Central memory CD4-positive, alpha-beta T cell (primary cell): ENCODE measurements at places on chromosomes 6 and 20.

DNA sequence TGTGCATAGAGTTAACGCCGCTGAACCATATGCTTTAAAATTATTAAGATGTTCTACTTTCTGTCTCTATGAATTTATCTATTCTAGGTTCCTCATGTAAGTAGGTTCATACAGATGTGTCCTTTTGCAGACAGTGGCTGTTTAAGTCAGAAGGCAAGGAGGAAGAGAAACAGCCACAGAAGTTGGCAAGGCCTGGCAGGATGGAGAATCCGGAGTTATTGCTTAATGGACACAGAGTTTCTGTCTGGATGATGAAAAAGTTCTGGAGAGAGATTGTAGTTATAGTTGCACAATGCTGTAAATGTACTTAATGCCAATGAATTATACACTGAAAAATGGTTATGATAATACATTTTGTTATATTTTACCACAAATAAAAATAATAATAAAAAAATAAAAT is 283.6 kb upstream of the CNR1 start:
- DNase-seq: no peak

DNA sequence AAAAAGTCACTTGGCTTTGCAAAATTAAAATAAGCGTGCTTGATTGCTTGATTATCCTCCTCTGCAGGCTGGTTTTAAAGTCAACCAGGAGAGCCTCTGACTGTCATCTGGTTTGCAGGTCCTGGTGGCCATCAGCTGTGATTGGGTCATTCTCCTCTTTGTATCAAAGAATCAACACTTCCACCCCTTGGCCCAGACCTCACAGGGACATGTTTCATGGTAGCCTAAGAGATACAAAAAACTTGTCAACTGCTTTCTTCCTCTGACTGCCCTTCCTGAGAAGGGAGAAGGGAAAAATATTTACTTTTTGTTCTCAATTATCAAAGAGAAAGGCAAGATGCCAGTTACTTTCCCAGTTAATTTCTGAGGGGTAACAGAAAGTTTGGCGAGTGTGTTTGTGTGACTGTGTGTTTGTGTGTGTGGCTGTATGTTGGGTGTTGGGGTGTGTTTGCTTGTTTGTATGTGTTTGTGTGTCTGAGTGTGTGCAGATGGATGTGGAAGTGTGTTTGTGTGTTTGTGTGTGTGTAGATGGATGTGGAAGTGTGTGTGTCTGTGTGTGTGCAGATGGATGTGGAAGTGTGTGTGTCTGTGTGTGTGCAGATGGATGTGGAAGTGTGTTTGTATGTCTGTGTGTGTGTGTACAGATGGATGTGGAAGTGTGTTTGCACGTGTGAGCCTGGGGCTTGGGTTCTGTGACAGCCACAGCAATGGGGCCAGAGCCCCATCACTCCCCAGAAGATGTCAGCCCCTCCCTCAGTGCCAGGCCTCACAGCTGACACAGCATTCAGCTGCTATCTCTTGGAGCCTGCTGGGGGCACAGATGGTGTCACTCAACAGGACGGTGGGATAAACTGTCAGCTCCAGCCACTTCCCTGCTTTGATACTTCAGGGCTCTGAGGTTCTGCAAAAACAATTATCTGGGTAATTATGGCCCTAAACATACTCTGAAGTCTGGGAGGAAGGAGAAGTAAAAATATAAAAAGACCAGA is 98.6 kb upstream of the RNF24 start:
- DNase-seq: no peak

- DNase-seq: no peak
Measured at GRCh38 chr6:81791756-81792155, 39.3 kb upstream of the TENT5A start.

GRCh38 chr6:113873043-113873667 is 16.0 kb downstream of the MARCKS start:
- DNase-seq: no peak

GRCh38 chr6:75202676-75203131 is 3.1 kb downstream of the COL12A1 start:
- no peak for DNase-seq

DNA sequence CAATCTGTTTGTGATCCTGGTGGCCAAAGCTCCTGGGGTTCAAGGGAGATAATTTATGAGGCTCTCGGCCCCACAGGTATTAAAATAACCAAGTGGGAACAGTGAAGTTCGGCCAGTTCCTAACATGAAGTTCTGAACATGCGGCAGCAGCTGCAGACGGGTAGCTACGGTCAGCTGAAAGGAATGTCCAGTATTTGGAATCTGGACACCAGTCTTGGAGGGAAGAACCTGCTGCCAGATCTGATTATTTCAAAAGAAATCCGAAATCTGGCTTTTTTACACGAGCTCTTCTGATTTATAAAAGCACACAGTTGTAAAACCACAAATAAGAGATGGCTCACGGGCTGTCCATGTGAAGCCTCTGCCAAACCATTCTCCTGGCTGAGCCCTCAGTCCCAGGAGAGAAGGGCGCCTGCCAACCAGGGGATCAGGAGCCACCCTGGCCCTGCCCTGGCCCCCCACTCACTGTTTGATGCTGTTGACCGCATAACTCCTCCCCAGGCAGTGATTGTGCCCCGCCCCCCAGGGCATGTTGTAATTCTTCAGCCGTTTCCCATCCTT is 28.2 kb upstream of the KCNB1 start:
- DNase-seq: no peak

DNA sequence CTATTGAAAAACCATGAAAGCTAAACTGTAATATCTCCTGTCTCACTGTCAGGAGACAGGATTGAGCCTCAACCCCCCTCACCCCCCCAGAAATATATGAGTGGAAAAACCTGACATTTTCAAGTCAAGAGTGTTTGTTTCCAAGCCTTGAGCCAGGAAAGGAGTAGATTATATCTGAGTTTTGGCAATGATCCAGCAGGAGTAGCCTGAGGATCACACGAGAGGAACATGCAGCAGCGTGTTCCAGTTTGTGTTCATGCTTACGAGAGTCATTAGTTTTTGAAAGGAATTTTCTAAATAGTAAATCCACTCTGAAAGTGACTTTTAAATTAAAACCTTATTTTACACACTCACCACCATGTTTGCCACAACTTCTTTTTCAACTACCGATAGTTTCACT is 15.8 kb downstream of the IL22RA2 start:
- no peak for DNase-seq

DNA sequence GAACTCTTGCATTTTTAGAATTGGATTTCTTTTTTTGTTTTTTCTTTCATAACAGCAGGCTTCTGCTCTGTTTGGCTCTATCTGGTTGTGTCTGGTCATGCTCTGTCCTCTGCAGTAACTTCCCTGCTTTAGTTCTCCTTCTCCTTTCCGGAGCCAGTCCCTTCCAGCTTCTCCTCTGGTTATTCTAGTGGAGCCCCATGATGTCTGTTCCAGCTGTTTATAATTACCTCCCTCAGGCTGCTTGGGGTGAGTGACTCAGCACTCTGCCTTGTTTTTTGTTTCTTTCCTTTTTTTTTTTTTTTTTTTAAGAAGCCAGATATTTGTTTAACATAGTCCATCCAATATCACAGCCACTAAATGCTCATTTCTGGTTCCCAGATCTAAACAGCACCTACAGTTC is 409.6 kb downstream of the MAFB start:
- DNase-seq: no peak
